ENCODE measurements at places on chromosomes 6 and 20. TPM values are rescaled to one million over a fixed set of nuclear protein-coding genes. Genes with fewer than 3 reads are reported as not detected.

EBF4 gene
- 0.64 TPM for total RNA-seq

RPS10 gene
- total RNA-seq, result 1,644 TPM

LHFPL5 gene
- not detected for total RNA-seq

CGA gene
- not detected for total RNA-seq

TCP11 gene
- not detected for total RNA-seq

MUCL3 gene
- not detected for total RNA-seq

KHDC1L gene
- 0.35 TPM for total RNA-seq

TP53RK gene
- total RNA-seq, result 15.2 TPM

DACT2 gene
- not detected for total RNA-seq

SULF2 gene
- 0.37 TPM for total RNA-seq

RTN4IP1 gene
- total RNA-seq, result 5.4 TPM

ID4 gene
- not detected for total RNA-seq

ZNF391 gene
- 3.2 TPM for total RNA-seq

UCKL1 gene
- total RNA-seq, result 41.0 TPM

EFCAB8 gene
- total RNA-seq, result 0.94 TPM

PTK6 gene
- total RNA-seq, result 0.71 TPM

KCNK5 gene
- total RNA-seq, result 4.8 TPM

HLA-DOB gene
- total RNA-seq, result 2.9 TPM

RUNX2 gene
- 13.4 TPM for total RNA-seq

LY6G6D gene
- not detected for total RNA-seq

C20orf202 gene
- not detected for total RNA-seq

BTNL2 gene
- total RNA-seq, result not detected

STMND1 gene
- total RNA-seq, result not detected

OR2H1 gene
- not detected for total RNA-seq

ARMC12 gene
- 1.6 TPM for total RNA-seq

CST1 gene
- not detected for total RNA-seq

STK35 gene
- 15.8 TPM for total RNA-seq

TUBB gene
- 1,661 TPM for total RNA-seq

DSP gene
- total RNA-seq, result 0.04 TPM

HLA-DMB gene
- 8.1 TPM for total RNA-seq

SNAP91 gene
- not detected for total RNA-seq

MAP7 gene
- 2.1 TPM for total RNA-seq

GJA1 gene
- not detected for total RNA-seq

SNX5 gene
- total RNA-seq, result 166 TPM

GMEB2 gene
- 20.0 TPM for total RNA-seq

SERPINB6 gene
- total RNA-seq, result 9.1 TPM

RAB23 gene
- 3.5 TPM for total RNA-seq

FAM50B gene
- total RNA-seq, result 12.7 TPM

OPRM1 gene
- not detected for total RNA-seq

MCCD1 gene
- total RNA-seq, result not detected

GTF2H4 gene
- total RNA-seq, result 34.1 TPM

TGM3 gene
- not detected for total RNA-seq

CASP8AP2 gene
- 49.6 TPM for total RNA-seq

FAM217A gene
- not detected for total RNA-seq

CCDC167 gene
- total RNA-seq, result 60.9 TPM

ZNF184 gene
- total RNA-seq, result 14.4 TPM

DYNLT2 gene
- total RNA-seq, result 2.5 TPM

STX7 gene
- 20.2 TPM for total RNA-seq

HLA-DRB5 gene
- 27.9 TPM for total RNA-seq

EYA2 gene
- not detected for total RNA-seq

LST1 gene
- total RNA-seq, result 33.3 TPM

BPIFB3 gene
- total RNA-seq, result not detected

BYSL gene
- total RNA-seq, result 29.3 TPM

SGK2 gene
- total RNA-seq, result 0.40 TPM

TRAPPC3L gene
- total RNA-seq, result not detected

All from activated CD4-positive, alpha-beta T cell treated with anti-CD3 and anti-CD28 coated beads, Interleukin-2, amount 10 ng/mL, durations not matched to agents 7 days and 5 days (primary cell).